ENCODE measurements at places on chromosomes 3 and 15.

DNA sequence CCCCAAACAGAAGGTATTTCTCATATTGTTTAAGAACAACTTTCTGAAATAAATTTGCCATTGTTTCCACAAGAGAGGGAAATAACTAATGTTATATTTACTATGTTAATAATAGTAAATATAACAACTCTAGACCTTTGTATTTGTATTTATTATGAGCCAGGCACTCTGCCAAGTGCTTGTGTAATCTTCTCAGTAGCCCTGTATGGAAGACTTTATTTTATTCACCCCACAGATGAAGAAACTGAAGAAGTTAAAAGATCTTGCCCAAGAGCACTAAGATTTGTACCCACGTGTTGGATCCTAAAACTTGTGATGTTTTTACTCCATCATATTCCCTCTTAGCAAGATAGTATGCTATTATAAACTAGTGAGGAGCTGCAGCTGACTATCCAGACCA is 12.0 kb upstream of the GNB4 start:
- DNase-seq = no peak

GRCh38 chr3:30811151-30811795 is 83.2 kb downstream of the GADL1 start:
- no peak for DNase-seq

DNA sequence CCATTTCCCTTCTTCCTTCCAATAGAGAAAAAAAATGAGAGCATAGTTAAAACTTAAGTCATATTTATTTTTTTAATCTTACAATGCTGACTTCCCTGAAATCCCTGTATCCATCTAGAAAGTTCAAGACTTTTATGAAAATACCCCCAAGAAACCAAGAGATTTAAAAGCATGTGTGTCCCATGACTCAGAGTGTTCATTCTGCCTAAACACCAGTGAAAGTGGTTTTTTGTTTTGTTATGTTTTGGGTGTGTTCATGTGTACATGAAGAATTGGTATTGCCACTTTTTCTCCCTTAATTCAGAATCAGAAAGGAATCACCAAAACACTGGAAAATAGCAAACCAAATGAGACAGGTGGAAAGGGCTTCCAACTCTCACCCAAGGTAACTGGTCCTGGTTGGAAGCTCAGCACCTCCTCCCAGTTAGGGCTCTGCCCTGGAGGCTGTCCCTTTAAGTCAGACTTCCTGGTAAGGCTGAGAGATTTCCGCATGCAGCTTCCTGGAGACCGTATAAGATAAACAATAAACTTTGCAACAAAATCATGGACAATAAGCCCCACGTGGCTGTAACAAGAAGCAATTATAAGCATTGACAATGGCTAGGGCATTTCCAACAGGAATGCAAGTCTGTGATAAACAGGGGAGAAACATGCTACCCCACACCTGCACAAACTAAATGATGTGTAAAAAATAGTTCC is 121.9 kb upstream of the ARHGEF3 start:
- DNase-seq = no peak

DNA sequence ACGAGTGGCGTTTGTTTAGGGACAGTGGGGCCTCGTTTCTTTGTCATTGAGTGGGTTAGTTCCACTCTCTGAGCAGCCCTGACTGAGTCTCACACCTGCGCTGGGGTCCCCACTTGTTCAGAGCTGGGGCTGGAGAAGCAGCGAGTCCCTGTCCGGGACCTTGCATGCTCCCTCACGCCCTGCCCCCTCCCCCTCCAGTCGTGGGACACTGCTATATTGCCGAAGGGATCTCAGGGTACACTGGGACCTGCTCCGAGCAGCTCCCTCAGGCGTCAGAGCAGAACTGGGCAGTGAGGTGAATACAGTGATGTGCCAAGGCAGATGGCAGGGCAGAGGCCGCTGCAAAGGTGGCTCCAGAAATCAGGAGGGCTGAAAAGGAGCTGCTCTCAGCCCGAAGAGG is 59.9 kb upstream of the KLF13 start:
- no peak for DNase-seq
